ENCODE measurements at places on chromosomes 16 and 17. TPM values are rescaled to one million over a fixed set of nuclear protein-coding genes. Genes with fewer than 3 reads are reported as not detected.

The TRIM47 gene
- 10.3 TPM for total RNA-seq

The MT3 gene
- not detected for total RNA-seq

The OTOA gene
- total RNA-seq, result 0.44 TPM

The SLC6A4 gene
- total RNA-seq, result not detected

The ATAD5 gene
- 2.2 TPM for total RNA-seq

The CLTC gene
- 253 TPM for total RNA-seq

The ZNF423 gene
- 15.0 TPM for total RNA-seq

The VMO1 gene
- not detected for total RNA-seq

Measured in subcutaneous adipose tissue (tissue), 4 donors.